ENCODE measurements at places on chromosomes 4 and X. TPM values are rescaled to one million over a fixed set of nuclear protein-coding genes. Genes with fewer than 3 reads are reported as not detected.

MAML3 gene
- total RNA-seq: 2.6 TPM

ARX gene
- not detected for total RNA-seq

GSX2 gene
- not detected for total RNA-seq

DNA sequence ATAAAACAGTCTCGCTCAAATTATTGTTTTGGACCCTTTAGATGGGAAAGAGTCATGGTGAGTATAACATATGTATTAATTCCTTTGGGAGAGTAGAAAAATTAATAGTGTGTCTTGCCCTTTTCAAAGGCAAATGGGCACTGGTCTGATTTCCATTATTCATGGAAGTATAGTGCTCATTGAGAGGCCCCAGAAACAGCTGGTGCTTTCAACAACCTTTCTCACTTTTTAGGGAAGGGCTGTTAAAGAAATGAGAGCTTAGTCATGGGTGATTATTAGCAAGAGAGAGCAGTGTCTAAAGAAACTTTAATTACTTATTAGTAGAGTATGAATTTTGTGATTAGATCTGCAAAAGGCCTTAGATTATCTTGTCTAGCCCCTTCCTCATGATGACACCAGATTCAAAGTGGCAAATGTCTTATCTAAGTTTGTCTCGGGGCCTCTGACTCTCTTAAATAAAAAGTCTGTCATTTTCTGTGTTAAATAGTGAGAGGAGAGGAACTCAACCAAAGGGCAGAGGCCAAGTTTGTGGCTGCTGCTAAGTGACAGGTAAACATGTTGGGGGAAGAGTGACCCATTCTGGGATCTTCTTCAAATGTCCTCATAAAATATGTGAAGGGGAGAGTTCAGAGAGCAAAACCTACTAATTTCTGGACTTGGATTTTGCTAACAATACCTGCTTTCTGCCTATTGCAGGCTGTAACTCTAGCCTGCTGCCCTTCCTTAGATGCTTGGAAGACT, 110.6 kb downstream of the REPS2 start:
- DNase-seq: no peak

GRCh38 chr4:81919810-81920209, 448.1 kb upstream of the RASGEF1B start:
- DNase-seq: no peak

DNA sequence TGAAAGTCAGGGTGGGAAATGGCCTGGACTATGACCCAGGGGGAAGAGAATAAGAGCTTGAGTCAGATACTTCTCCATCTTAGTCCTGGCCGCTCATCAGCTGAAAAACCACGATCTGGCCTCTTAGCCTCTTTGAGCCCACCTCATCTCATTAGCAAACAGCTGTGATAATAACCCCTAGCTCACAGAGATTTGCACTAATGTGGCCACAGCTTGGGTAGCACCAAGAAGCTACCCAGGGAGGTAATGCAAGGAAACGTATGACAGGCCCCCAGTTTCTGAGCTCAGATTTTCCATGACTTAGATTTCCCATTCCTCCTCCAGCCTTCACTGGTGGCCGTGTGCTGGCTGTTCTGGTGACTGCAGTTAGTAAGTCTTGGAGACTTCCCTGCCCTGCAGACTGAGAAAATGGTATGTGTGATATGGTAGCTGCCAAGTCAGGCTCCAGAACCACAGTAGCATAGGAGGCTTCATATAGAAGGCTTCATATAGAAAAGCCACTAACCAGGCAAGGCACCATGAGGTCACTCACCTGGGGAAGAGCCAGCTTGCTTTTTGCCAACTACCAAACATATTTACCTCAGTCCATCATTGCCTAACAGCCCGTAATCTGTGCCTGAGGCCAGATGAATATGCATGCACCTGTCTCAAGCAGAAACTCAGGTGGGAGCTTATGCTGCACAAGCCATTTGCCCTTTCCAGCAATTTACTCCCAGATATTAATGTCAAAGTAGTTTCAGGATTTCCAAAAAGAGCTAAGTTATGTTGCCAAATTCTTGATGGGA, 51.4 kb upstream of the GABRE start:
- DNase-seq: no peak

GRCh38 chr4:15898902-15899301, 39.6 kb downstream of the FGFBP1 start:
- no peak for DNase-seq

GRCh38 chrX:47632666-47633065, 2.9 kb upstream of the CFP start:
- no peak for DNase-seq
